ENCODE measurements at places on chromosomes 16 and 17.

DNA sequence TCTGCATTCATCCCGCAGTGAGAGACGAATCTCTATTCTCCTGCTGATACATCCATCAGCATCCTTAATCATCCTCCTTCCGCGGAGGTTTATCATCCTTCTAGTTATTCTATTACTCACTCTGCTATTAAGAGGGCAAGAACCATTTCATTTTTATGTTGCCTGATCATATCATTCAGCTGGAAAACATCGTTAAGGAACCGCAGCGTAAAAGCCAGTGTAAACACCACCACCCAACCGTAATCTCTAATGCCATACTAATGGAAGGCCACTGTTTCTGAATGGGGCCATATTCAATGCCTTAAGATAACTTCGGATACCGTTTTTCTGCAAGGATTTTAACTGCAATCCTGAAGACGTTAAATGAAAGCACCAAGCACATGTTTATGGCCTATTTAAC is 36.7 kb upstream of the ERCC4 start:
- no peak for DNase-seq

- no peak for DNase-seq
Measured at GRCh38 chr17:4969551-4970173, 2.0 kb upstream of the SPAG7 start.

GRCh38 chr16:16882766-16883165 is 503.8 kb downstream of the NPIPA7 start:
- no peak for DNase-seq

- no peak for DNase-seq
Measured at GRCh38 chr16:74731853-74732477, 31.3 kb upstream of the MLKL start.

- no peak for DNase-seq
Measured at GRCh38 chr16:61309386-61309785, 726.9 kb downstream of the CDH8 start.

- no peak for DNase-seq
Measured at GRCh38 chr17:30513346-30513745, 36.1 kb downstream of the GOSR1 start.

- DNase-seq: no peak
Measured at GRCh38 chr16:18945233-18945632, 19.0 kb upstream of the SMG1 start.

DNA sequence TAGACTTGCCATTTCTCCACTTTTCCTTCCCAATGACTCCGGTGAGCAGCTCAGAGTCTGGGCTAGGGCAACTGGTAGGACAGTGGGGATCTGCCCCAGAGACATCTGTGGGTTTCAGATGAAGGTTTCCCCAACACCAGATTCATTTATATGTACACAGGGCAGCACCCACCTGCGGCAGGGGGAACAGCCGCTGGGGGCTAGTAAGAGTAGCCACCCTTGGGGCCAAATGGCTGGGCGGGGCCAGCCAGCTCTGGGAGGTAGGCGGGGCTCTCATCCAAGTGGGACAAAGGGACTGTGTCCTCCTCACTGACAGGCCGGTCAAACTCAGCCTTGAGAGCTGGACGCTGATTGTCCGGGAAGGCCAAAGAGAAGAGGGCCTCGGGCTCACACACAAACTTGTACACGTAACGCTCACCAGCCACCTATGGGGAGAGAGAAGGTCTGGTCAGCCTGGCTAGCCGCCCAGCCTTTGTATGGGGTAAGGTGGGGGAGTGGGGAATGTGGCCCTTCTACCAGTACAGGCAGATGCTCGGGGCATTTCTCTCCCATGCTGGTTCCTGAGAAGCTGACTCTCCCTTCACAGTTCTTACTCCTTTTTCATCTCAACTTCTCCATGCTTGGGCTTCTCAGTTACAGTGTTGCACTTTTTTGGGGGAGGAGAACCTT is 17.7 kb downstream of the ETV4 start:
- no peak for DNase-seq

GRCh38 chr17:5241861-5242671 is 7.4 kb upstream of the SCIMP start:
- DNase-seq: no peak

- DNase-seq: no peak
Measured at GRCh38 chr16:73280388-73280787, 232.5 kb upstream of the ZFHX3 start.

- no peak for DNase-seq
Measured at GRCh38 chr17:38867968-38868816, 1.7 kb upstream of the LASP1 start.

DNA sequence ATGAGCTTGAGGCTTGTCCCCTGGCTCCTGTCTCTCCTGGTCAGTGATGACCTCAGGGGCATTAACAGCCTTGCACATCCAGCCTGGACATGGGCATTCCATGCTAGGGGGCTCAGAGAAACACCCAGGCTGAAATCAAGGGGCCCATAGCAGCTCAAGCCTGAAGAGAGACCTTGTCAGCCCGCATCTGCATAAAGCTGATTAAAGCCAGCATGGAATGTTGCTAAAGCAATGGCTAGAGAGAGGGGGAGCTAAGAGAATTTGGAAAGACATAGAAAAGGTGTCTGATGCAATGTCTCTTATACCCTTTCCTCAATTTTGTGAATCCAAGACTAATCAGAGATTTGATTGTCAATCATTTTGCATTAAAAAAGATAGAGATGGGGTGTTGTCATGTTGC is 51.4 kb upstream of the WSCD1 start:
- no peak for DNase-seq

- no peak for DNase-seq
Measured at GRCh38 chr16:83021045-83021444, 394.3 kb downstream of the CDH13 start.

DNA sequence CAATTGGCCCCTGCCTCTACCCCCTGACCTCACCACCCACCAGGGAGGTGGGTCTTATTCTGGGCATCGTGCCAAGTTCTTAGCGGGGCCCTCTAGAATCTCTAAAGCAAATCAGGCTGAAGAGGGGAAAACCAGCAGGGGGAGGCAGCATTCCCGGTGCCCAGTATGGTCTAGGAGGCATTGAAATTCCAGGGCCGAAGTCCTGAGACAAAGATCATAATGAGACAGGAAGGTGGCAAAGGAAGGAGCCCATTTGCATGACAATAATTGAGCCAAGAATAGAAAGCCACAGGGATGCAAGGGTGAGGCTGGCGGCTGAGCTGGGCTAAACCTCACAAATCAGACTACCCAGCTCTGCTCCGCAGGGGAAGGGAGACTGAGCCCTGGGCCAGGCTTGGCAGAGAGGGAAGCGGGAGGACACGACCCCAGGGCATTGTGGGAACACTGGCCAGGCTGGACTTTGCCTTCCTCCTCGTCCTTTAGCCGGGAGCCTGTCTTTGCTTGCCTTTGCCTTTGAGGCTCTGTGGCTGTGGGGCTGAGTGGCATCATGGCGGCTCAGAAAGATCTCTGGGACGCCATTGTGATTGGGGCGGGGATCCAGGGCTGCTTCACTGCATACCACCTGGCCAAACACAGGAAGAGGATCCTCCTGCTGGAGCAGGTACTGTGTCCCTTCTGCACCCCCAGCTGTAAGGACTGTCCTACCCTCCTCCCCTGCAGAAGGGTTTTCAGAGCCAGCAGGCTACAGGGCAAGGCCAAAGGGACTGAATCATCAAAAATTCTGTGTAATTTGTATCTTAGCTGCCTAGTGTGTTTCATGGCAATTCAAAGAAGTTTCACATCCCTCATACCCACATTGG is at the start of gene PIPOX:
TSS of gene PIPOX (plus strand) at position 463 of the 860 bp plus-strand sequence. CDS start at position 548, 85 bp downstream.
- DNase-seq: peak; percentile 85

DNA sequence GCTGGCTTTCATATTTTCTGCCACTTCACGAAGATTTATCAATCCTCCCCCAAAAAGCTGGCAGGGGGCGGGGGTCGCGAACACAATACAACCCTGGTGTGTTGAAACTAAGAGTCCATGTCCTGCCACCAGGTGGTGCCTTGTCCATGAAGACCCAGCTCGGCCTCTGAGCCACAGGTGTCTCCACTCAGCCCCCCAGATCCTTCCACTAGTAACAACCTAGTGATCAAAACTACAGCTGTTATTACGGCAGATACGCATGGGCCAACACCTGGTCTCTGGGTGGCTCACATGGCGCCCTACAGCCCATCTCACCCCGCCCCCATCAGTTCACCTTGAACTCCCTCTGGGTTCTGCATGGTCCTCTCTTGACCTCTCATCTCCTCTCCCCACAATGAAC is 27.7 kb downstream of the USP7 start:
- DNase-seq: no peak

DNA sequence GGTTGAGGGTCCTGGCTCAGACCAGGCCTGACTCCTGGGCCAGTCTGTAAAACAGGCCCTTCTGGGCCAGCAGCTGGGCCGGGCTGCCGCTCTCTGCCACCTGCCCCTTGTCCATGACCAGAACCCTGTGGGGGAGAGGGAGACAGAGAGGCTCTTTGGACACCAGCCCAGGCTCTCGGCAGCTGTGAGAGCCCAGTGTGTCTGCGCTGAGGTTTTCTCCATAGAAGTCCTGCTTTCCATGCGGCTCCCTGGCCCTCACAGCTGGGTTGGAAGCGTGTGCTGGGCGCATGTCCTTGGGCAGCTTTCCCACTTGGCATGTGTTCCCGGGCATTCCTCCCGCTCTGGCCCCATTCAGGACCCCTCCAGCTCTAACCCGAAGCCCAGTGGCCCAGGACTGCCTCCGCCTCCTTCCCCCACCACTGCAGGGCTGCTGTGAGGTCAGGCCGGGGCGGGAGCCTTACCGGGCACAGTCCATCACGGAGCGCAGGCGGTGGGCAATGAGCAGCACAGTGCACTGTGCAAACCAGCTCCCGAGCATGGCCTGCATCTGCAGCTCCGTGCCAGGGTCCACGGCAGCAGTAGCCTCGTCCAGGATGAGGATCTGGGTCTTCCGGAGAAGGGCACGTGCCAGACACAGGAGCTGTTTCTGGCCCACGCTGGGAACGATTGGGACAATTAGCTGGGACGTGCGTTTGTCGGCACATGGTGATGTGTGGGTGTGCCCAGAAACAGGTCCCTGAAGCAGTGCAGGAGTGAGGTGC is 73.0 kb downstream of the ABCC6 start:
- peak; percentile 56 for DNase-seq

GRCh38 chr16:72530434-72530833 is 358.5 kb upstream of the PMFBP1 start:
- no peak for DNase-seq

DNA sequence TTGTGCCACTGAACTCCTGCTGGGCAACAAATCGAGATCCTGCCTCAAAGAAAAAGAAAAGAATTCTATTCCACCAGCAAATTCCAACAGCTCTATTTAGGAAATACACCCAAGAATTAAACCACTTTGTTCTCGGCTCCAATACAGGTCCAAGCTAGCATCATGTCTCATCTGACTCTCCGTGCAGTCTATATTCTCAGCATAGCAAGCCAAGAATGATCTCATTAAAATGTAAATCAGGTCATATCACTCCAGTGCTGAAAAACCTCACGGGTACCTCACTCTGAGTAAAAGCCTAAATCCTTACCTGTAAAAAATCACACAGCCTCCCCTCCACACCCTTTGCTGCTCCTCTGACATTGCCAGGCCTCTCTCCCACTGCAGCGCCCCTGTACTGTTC is 23.9 kb downstream of the UBE2G1 start:
- no peak for DNase-seq

DNA sequence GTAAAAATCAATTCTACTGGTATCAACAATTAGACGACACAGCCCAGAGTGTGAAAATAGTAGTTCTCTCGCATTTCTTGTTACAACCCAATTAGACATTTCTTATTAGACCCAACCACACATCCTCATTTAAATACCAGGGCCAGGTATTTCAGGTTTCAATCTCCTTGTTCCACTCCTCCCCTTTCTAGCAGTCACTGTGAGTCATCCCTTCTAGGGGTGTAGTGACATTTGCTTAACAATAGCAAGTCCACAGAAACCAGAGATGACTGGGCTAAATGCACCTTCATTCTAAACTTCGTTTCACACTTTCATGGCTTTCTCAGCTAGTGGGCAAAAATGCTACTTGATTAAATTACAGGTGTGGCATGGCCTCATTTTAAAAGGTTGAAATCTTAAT is 116.9 kb upstream of the CACNG3 start:
- DNase-seq: no peak

- DNase-seq: no peak
Measured at GRCh38 chr17:9380361-9380760, 195.3 kb downstream of the STX8 start.

DNA sequence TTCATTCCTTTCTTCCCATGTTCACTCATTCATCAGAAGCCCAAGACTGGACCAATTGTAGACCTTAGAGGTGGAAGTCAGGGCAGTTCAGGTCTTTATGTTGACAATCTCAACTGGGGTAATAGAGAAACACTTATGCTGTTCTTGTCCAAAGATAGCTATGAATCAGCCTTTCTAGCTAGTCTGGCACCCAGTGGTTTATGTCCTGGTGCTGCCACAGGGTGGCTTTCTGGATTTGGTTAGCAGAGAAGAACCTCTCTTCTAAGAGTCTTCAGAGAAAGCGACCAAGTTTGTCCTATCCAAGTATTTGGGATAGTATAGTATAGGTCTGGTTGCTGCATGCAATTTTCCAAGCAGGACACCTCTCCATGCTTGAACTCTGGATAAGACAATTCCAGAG is 83.3 kb downstream of the NOG start:
- no peak for DNase-seq

- DNase-seq: no peak
Measured at GRCh38 chr17:70848785-70849184, 679.5 kb downstream of the KCNJ2 start.

- DNase-seq: no peak
Measured at GRCh38 chr16:77833921-77834634, 45.7 kb downstream of the VAT1L start.

DNA sequence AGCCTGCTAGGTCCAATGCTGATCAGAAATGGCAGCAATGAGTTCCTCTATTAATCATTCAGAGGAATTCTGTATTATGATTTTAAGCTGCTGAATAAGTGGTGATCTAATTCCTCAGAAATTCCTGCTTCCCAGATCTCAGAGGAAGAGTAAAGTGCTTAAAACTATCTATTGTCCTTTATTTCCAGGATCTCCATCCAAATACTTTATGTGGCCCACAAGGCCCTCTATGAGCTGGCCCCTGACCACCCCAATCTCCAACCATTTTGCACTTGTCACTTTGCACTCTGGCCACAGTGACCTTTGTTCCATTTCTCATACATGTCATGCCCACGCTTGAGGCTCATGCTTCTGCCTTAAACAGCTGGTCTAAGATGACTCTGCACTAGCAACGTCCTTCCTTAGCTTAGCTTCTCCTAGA is 93.7 kb downstream of the CA10 start:
- DNase-seq: no peak

Measured in SHP77 (cell line).